Upper lobe of right lung (tissue), 1 donor: ENCODE measurements at places on chromosomes 6 and 20. TPM values are rescaled to one million over a fixed set of nuclear protein-coding genes. Genes with fewer than 3 reads are reported as not detected.

HAO1 gene
- not detected for total RNA-seq

HCRTR2 gene
- not detected for total RNA-seq

SNRPB gene
- 83.7 TPM for total RNA-seq

SIM1 gene
- total RNA-seq = not detected

TNFRSF6B gene
- 14.4 TPM for total RNA-seq

PSORS1C2 gene
- not detected for total RNA-seq

AHI1 gene
- 33.4 TPM for total RNA-seq

DNA sequence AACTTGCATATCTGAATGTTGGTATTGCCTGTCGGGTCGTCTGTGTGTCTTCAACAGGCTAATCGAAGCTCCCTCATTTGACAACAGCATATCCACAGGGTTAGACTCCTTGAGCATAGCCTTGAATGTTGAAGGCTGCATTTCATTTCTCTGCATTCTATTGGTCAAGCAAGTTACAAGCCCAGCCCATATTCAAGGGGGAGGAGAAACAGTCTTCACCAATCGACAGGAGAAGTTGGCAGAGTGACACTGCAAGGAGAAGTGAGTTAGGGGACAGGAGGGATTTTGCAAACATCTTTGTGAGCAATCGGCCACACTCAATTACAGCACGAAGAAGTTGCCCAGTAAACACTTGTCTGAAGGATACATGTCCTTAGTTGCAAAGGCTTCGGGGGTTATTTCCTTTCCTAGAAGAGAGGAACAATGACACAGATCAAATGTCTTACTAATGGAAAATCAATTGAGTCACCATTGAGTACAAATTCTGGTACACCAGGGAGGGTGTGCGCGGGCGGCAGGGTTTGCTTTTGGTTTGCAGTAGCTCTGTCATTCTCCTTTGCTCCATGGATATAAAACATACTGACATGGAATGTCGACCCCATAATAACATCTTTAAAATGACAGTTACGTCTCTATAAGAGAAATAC lies 60.6 kb upstream of the NT5E start:
- H3K4me1 ChIP-seq = no peaks in the 10 kb centered on the region
- H3K36me3 ChIP-seq = no peaks in the 10 kb centered on the region
- no peak overlapping the region for H3K27ac ChIP-seq
- H3K27me3 ChIP-seq = no peaks in the 10 kb centered on the region
- no peak for DNase-seq

- no peak overlapping the region for H3K4me3 ChIP-seq
- no peak for DNase-seq
- H3K4me1 ChIP-seq = peaks cover 16% of the 10 kb centered on the region
- H3K27me3 ChIP-seq = no peaks in the 10 kb centered on the region
- H3K36me3 ChIP-seq = no peaks in the 10 kb centered on the region
Observed at GRCh38 chr6:145863988-145864616, 49.5 kb upstream of the FBXO30 start.

DNA sequence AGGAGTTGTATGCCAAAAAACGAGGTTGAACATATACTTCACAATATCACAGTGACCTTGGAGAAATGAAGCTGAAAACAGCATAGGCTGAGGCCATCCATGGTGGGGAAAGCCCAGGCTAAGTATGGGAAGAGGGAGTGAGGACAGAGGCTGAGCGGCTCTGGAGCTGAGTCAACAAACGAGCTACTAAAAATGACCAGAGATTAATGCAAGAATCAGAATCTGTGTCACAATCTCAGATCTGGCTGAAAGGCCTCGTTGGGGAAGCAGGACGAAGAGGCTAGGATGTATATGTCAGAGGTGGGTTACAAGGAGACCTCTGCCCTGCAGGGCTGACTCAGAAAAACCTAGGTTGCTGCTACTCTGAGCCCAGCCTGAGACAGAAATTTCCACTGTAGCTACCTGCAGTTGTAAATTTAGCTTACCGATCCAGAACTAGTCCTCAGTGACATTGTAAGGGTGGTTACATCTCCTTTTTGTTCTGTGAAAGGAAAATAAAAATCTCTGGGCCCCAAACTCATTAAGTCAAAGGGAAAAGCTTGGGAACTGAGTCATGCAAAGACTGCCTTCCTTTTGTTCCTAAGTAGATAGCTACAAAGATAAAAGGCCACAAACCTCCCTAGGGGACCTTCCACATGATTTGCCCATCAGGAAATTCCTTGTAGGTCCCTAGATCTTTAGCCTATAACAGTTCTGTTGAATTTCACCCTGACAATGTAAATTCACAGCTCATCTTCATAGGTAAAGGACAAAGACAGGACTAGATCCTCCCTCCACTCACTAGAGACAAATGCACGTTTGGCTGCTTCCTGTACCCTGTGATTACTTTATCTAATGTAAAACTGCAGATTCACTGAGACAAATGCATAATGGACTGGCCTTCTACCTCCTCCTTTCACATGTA lies 8.5 kb upstream of the TUBB2A start:
- H3K4me1 ChIP-seq = peaks cover 11% of the 10 kb centered on the region
- no peaks in the 10 kb centered on the region for H3K27me3 ChIP-seq
- no peaks in the 10 kb centered on the region for H3K36me3 ChIP-seq
- H3K27ac ChIP-seq = no peak overlapping the region
- DNase-seq = no peak

GRCh38 chr6:5058254-5058653 lies 26.9 kb upstream of the PPP1R3G start:
- no peaks in the 10 kb centered on the region for H3K4me1 ChIP-seq
- no peak overlapping the region for H3K27ac ChIP-seq
- H3K4me3 ChIP-seq = no peak overlapping the region
- H3K36me3 ChIP-seq = no peaks in the 10 kb centered on the region
- DNase-seq = no peak

DNA sequence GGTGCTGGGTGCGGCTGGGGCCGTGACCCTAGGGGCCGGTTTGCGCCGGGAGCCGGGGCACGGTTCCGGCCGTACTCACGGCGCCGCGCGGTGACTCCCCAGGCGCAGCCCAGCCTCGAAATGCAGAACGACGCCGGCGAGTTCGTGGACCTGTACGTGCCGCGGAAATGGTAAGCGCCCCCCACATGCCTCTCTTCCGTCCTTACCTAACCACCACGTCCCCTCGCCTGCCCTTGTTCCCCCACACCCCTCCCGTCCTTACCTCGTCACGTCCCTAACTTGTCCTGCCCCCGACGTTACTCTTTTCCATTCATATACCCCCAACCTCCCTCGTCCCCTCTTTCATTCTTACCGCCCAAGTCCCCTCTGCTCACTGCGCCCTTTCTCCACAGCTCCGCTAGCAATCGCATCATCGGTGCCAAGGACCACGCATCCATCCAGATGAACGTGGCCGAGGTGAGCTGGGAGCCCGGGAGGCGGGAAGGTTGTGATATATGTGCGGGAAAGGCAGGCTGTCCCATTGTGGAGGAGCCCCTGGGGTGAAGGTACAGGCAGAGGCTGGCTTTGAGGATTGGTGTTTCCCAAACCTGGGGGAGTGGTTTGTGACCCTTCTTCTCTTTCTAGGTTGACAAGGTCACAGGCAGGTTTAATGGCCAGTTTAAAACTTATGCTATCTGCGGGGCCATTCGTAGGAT lies 463 bp downstream of the RPS21 start:
- H3K4me1 ChIP-seq = peaks cover 12% of the 10 kb centered on the region
- no peak for DNase-seq
- H3K27ac ChIP-seq = peak overlapping the region; percentile 97
- peaks cover 29% of the 10 kb centered on the region for H3K36me3 ChIP-seq
- no peaks in the 10 kb centered on the region for H3K27me3 ChIP-seq
- peak overlapping the region; percentile 100 for H3K4me3 ChIP-seq
